ENCODE measurements at places on chromosomes 6 and 20.

DNA sequence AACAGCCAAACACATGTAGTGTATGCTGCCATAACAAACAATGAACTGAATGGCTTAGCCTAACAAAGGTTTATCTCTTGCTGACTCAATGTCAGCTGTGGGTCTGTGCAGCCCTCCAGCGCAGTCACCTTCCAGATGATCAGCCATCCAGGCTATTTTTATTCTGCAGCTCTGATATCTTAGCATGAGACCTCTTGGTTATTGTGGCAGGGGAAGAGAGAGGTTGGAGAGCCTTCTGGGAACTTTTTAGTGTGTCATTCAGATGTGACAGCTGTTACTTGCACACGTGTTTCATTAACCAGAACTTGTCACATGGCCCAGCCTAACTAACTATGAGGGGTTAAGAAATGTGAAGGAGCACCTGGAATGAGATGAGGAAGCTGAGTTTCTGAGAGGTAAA lies 202.5 kb downstream of the DHX35 start:
- DNase-seq, result no peak

GRCh38 chr6:150142670-150143515 lies at the start of gene PPP1R14C:
Gene PPP1R14C (plus strand): TSS chr6:150143044. CDS start chr6:150143193, 149 bp downstream.
- DNase-seq, result no peak

- DNase-seq, result no peak
These were observed 120.1 kb downstream of the IRF4 start for GRCh38 chr6:511488-512137.

DNA sequence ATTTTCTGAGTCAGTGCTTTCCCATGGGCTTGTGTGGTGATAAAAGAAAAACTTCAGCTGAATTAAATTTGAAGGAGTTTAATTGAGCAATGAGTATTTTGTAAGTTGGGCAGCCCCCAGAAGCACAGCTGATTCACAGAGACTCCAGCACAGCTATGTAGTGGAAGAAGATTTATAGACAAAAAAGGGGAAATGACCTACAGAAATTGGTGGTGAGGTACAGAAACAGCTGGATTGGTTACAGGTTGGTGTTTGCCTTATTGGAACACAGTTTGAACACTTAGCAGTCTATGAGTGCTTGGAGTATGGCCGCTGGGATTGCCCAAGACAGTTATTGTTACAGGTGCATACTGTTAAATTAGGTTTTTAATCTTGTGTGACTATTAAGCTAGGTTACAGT lies 96.9 kb upstream of the PTPRK start:
- no peak for DNase-seq

DNA sequence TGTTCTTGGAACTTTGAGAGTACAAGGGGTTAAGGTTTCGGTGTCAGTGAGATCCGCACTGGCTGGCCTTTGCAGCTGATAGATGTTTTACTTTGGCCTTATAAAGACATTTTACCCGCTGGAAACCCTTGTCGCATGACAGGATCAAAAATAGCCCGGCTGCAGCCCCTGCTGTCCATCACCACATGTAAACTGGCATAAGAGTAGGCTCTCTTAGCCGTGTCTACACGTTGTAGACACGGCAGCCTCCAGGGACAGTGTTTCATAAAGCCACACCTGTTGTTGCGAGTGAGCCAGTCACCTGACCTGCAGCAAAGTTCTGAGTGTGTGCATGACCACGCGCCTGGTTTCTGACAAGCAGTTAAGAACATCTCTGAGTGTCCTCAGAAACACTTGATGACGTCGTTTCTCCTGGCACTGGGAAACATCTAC lies 8.5 kb downstream of the RBM24 start:
- no peak for DNase-seq

DNA sequence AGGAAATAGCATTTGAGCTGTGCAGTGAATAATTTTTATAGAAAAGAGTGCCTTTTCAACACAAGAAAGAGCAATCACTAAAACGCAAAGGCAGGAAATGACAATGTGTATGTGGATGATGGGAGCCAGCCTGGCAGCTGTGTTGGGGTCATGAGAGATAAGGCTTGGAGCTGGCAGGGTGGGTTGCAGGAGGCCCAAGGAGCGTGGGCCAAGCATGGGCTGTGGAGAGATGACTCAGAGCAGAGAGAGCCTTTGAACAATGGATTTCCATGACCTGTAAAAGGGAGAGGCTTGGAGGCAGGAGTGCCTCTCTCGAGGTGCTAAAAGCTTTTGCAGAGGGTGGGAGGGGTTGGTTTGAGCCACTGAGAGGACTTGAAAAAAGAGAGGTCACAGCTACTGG lies 6.6 kb upstream of the TBC1D7 start:
- DNase-seq, result no peak

Measured in KG1 (cell line).